AG08396 (cell line): ENCODE measurements at places on chromosomes 12 and 14.

DNA sequence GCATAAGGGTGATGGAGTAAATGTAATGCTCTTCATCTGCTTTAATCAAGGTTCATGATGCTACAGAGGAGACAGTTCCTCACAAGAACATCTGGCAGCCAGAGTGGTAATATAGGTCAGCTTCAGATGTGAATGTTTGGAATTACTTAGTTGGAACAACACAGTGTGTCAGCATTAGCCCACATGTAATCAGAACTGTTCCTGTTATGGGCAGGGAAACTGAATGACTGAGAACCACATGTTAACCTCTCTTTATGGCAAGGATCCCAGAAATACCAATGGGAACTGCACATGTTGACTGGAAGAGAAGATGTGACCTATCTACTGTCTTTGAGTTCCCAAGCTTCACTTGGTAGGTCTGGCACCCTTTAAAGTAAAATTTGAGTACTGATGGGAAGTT, 390.1 kb upstream of the PDE3A start:
- peak; percentile 21 for DNase-seq

GRCh38 chr12:88985011-88985410, 367.3 kb downstream of the DUSP6 start:
- DNase-seq: no peak

GRCh38 chr12:65391711-65392110, 113.2 kb downstream of the MSRB3 start:
- no peak for DNase-seq

- no peak for DNase-seq
These were observed 3.5 kb upstream of the FOXN3 start for GRCh38 chr14:89420502-89420901.

GRCh38 chr12:99136516-99136915, 491.4 kb downstream of the APAF1 start:
- DNase-seq: no peak

DNA sequence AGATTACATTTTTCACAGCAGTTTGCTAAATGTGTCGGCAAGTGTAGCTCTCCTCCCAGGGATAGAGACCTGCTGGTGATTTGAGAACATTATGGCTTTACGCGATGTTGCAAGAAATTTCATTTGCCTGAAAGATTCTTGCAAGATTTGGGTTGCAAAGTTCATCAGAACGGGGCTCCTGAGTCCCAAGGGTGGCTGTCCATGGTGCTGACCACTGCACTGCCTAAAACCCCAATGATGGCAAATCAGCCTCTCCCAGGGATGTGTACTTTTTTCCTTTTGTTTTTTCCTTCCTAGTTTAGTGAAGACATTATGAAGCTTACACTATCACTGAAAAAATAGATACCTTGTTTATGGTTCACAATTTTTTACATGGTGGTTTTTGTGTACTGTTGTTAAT, 85.4 kb downstream of the WSCD2 start:
- DNase-seq: peak; percentile 62

GRCh38 chr12:110023059-110023980, 24.1 kb downstream of the ANKRD13A start:
- peak; percentile 41 for DNase-seq

GRCh38 chr14:76904100-76904739, 78.0 kb downstream of the LRRC74A start:
- peak; percentile 85 for DNase-seq

DNA sequence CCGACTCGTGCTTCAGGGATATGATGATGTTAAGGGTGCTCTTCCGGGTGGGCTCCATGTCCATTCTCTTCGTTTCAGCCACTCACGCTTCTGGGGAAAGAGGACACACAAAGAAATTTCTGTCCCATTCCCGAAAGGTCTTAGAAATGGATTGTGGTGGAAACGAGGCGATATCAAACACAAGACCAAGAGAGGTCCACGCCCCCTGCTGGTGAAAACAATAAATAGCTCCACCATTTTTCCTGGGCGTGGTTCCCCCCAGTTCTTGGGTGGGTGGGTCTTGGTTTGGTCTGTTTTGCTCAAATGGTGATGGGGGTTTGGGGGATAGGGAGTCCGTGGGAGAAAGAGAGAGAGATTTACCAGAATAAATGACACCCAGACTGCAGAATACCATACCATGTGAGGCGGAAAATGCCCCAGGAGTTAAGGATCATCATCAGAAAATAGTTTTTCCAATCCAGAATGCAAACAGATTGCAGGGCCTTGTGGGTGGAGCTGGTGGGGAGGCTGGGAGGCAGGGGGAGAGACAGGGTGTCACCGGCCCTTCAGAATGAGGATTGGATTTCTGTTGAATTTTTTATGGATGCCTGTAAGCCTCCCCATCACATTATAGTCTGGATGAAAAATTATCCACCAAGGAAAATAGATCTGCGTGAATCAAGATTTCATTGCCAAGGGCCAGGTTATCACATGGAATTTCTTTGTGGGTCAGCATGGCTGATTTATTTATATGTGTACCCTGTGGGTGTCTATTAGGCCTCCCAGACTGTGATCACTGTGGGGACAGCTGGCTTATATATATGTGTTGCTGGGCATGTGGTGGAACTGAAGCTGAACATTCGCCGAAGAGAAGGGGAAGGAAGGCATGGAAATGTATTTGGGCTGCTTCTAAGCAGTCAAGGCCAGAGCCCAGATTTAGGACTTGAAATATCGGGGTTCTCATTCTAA, 55.8 kb downstream of the SRRM4 start:
- peak; percentile 11 for DNase-seq

DNA sequence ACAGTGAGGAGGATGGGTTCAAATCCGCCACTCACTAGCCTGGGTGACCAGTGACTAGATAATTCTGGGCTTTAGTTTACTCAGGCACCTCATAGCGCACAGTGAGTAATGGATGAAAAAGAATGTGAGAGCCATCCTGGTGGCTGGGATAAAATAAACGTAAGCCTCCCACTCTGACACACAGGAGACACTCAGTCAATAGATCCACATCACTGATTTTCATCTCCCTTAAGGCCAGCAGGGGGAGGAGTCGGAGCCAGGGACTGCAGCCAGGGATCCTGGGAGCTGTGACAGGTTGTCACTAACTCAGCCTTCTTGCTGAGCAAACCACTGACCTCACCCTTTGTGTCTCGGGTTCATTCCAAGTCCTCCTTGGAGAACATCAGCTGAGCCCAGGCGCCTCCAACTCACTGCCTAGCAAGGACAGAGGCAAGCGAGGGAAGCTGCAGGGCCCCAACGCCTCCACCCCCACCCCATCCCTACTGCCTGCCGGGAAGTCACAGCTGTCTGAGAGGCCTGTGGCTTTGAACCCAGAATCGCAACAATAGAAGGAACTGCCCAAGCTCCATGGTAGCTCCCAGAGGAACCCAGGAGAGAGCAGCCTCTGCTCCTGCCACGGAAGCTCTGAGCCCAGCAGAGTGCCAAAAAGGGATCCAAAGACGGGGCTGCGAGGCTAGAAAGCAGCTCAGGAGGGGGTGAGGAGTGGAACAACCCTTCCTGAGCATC, 30.7 kb downstream of the PXN start:
- peak; percentile 83 for DNase-seq

GRCh38 chr14:35332517-35333263, 40.5 kb downstream of the PSMA6 start:
- DNase-seq: no peak

DNA sequence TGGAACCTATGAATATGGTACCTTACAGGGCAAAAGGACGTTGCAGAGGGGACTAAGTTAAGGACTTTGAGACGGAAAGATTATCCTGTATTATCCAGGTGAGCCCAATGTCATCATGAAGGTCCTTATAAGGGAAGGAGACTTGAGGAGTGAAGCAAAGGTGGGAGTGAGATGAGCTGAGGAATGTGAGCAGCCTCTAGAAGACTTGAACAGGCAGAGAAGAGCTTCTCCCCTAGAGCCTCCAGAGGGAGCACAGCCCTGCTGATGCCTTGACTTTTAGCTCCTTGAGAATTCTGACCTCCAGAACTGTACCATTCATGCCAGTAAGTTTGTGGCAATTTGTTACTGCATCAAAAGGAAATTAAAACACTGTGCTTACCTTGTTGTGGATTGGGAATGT, 41.8 kb upstream of the DCD start:
- DNase-seq: no peak
